ENCODE measurements at places on chromosomes 1 and 21.

DNA sequence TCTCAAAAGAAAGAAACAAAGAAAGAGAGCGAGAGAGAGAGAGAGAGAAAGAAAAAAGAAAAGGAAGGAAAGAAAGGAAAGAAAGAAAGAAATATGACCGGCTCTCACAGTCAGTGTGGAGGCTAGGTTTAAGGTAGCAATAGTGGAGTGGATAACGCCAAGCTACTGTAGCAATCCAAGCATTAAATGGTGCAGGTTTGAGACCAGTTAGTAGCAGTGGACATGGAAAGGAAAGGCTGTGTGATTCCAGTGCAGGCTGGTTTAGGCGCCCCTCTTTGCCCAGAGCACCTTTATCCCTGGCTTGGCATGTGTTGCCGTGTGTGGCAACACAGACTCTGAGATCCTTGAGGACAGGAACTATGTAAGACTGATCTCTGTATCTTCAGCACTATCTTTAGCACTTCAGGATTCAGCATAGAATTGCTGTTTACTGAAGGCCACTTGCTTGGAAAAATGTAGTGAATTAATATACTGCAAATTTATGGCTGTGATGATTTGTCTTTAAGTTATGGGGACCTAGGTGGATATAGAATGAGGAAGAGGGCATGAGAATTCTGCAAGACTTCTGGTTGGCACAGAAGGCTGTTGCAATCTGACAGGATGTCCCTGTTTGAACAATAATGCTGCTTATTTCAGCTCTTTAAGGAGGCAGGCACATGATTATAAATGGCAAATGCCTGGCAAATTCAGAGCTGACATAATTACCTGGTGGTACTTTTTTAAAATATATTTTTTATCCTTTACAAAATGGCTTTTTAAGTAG lies 10.8 kb upstream of the OSBPL9 start:
- DNase-seq = no peak

GRCh38 chr1:239939602-239940001 lies 152.1 kb upstream of the FMN2 start:
- DNase-seq = no peak

DNA sequence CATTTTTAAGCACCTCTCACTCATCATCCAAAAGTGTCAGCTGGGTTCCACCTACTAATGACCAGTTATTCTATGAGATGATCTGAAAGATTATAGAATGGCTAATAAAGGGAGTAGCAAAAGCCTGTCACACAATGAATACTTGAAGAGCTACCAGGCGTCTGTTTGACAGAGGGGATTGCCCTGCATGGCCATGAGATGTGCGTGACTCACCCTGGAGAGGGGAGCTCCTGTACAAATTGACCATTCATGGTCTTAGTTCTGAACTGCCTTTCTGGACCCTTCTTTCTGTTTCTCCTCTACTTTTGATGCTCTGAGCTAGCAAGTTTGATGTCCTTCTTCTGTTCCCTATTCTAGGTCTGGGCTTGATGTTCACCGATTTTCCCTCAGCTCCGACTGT lies 85.2 kb upstream of the ABCD3 start:
- DNase-seq = no peak

GRCh38 chr1:247145279-247145678 lies 26.5 kb downstream of the ZNF124 start:
- DNase-seq = no peak

DNA sequence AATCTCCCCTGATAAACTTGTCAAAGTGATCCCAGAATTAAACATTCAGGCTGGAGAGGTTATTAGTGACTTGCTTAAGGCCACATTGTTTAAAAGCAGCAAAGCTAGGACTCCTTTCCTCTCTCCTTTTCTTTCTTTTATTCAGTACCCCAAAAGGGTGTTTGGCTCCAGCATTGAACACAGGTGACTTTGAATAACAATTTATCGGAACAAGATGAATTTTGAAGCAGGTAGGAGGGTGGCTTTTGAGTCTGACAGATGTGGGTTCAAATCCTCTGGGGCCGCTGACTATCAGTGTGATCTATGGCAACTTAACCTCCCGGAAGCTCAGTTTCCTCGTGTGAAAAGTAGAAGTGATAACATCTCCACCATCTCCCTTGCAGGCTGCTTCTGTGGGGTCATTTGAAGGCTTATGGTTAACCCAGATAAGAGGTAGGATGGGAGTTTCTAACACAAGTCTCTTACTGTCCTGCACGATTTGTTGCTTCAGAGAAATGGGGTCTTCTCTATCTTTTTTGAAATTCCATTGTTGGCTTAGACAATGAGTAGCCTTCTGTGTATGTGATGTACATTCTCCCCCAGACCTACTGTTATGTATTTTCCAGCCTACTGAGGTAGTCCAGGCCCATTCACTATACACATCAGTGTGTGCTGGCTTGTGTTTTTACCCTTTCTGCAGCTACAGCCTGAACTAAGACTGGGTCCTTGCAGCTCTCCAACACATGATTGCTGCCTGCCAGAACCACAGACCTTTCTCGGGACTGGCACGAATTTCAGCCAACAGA lies 29.0 kb downstream of the JUN start:
- no peak for DNase-seq

DNA sequence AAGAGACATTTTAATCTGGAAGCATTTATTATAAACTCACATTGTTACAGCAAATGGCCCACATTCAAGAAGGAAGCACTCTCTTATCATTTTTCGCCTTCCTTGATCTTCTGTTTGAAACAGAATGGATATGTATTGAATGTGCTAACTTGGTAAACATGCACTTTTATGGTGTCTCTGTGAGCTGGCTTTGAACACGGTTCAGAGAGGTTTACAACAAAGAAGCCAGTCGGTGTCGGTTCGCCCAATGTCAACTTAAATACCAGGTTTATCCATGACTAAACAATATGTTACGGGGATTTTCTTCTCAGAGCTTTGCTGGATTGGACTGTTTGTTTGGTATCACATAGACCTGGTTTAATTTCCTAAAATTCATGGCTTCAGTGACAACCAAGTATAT lies 226.4 kb downstream of the TGFB2 start:
- DNase-seq = no peak

GRCh38 chr1:9235096-9235459 lies 504 bp downstream of the H6PD start:
- DNase-seq = no peak

DNA sequence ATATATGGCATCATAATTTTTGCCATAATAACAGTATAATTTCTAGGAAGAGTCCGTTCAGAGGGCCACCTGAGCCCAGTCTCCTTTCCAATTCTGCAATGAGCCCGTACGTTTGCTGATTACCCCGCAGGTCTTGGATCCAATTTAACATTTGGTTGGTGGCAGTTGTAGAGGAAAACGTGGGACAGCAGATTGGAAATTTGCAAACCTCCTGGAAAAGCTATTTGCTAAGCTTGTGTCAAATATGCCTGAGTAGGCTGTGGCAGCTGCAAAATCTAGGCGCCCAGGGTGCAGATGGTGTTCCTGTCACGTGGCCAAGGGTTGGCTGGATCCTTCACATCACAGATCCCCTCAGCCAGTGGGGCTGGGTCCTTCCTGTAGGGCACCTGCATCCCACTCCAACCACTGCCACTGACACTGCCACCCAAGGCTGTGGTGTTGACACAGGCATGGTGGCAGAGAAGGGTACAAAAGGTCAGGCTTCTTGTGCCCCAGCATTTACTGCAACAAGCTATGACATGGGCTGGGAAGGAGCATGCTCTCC lies 174.8 kb upstream of the SYT6 start:
- DNase-seq = no peak

DNA sequence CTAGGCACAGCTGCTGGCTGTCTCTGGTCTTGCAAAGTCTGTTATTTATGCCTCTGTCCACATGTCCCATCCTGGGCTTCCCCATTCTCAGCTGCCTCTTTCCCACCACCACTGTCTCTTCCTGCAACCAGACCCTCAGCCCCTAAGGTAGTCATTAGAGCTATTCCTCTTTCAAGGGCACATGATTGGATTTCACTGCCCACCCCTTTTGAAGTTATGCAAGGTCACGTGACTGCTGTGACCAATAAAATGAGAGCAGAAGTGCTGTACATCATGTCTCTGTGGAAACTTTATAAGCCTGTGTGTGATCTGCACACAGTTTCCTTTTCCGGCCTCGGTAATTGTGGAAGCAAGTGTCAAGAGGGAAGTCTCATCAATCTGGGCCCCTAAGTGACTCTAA lies 136.6 kb upstream of the HMGB4 start:
- DNase-seq = no peak

- no peak for DNase-seq
Measured at GRCh38 chr1:155859881-155860871, 809 bp downstream of the SYT11 start.

- DNase-seq = peak; percentile 86
Measured at GRCh38 chr21:42234464-42235241, 15.7 kb downstream of the ABCG1 start.

GRCh38 chr1:107674486-107674885 lies 290.5 kb downstream of the VAV3 start:
- no peak for DNase-seq

GRCh38 chr1:40036574-40036973 lies 4.0 kb upstream of the CAP1 start:
- no peak for DNase-seq

GRCh38 chr1:153364766-153365666 lies 7.4 kb downstream of the S100A9 start:
- peak; percentile 5 for DNase-seq

DNA sequence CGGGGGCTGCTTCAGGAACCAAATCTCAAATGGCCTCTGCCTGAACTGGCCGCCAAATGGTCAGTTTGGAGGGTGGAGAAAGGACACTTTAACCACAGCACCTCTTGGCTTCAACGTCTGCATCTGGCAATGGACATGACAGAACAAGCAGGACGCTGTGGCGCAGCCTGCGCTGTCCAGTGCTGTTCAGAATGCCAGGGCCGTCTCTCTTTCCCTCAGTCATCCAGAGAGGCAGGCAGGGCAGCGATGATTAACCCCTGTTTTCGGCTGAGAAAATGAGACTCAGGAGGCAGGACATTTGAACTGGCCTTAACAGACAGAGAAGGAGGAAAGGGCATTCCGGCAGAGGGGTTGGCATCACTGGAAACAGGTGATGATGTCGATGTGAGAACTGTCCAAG lies 48.6 kb downstream of the GLIS1 start:
- DNase-seq = no peak

GRCh38 chr21:32834211-32834915 lies 62.8 kb upstream of the PAXBP1 start:
- no peak for DNase-seq
